ENCODE measurements at places on chromosomes 2 and 18.
A peak's percentile ranks its signal among the peaks of the same experiment; 100 is the strongest.

DNA sequence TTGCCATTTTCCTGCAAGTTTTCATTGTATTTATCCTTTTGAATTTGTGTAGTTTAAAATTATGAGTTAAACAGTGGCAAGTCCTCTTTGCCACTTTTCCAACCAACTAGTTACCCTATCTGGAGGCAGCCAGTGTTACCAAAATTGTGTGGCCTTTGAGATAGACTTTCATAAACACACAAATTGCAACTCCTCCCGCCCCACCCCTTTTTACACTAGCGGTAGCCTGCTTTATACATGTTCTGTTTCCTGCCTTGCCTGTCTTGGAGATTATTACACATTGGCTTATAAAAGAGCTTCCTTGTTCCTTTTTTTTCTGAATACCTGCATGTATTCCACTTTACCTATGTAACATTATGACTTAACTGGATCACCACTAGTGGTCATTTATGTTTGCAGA lies 56.5 kb downstream of the RPIA start:
- DNase-seq, result no peak

DNA sequence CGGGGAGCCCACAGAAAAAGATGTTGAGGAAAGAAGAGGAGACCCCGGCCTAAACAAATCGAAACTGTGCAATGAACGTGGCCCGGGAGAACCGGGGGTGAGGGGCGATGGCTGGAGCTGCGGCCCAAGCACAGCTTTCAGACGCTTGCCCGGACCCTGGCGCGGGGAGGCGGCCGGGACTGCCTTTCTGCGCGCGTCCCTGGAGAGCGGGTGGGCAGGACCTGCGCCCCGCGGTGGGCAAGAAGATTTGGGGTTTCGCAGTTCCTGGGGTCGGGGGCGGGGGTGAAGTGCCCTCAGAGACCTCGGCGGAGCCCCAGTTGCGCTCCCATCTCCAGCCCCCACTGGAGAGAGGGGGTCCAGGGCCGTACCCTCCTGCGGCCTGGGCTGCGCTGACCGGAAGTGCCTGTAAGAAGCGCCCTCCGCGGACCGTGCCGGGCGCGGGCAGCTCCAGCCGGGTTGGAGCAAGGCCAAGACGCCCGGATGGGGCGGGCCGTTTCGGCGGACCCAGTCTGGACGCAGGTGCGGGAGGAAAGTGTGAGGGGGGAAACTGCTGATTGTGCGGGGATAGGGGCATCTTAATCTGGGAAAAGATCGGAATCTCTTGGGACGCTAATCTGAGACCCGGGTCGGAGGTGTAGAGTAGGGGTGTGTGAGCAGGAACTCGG lies 11.6 kb downstream of the EN1 start:
- DNase-seq, result no peak

DNA sequence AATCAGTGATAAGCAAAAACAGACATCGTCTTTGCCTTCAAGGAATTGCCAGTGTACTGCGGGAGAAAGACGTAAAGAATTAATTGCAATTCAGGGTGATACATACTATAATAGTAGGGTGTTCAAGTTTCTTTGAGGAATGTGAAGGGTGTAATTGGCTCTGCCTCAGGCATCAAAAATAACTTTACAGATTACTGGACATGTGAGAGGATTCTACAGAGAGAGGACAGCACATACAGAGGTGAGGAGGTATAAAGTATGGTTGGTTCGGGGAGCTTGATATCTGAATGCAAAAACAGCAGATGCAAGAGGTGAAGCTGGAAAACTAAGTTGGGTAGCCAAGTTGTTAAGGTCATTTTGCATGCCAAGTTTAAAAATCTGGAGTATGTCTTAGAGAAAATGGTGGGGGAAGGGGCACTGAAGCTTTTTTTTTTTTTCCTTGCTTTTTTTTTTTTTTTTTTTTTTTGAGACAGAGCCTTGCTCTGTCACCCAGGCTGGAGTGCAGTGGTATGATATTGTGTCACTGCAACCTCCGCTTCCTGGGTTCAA lies 227.5 kb upstream of the FOSL2 start:
- no peak for DNase-seq

GRCh38 chr18:24628326-24628725 lies 167.9 kb downstream of the HRH4 start:
- DNase-seq, result no peak

DNA sequence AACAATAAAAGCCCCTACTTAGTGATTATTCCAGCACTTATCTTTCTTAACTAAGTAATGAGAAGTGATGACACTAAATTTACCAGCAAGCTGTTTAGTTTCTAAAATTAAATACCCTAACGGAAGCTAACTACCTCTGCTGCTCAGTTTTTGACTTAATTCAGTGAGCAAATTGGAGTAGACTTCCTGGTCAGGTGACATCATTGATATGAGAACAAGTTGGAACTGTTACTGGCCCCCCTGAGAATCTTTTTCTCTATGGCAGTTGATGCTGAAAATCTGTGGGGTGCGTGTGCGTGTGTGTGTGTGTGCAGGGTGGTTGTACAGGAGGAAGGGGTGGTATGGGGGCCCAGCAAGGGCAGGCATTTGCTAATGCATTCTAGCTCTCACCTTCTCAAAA lies 35.5 kb upstream of the BMP10 start:
- DNase-seq, result peak; percentile 13

DNA sequence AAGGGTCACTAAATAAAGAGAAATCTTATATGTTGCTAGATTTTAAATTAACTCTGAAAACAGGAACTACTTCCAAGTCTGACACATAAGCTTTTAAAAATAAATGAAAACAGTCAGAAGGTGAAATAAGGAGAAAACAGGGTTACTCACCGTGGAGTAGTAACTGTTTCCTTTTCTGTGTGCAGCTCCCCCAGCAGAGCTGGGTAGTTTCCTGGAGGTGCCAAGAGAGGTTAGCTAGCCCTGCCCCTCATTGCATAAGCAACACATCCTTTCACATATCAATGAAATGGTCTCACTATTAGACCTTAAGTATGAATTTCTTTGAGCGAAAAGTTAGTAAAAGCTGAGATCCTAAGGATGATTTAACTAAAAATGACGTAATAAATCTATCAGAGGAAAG lies 54.0 kb upstream of the GPR75 start:
- no peak for DNase-seq

GRCh38 chr2:113799375-113799774 lies 42.9 kb upstream of the SLC35F5 start:
- no peak for DNase-seq

DNA sequence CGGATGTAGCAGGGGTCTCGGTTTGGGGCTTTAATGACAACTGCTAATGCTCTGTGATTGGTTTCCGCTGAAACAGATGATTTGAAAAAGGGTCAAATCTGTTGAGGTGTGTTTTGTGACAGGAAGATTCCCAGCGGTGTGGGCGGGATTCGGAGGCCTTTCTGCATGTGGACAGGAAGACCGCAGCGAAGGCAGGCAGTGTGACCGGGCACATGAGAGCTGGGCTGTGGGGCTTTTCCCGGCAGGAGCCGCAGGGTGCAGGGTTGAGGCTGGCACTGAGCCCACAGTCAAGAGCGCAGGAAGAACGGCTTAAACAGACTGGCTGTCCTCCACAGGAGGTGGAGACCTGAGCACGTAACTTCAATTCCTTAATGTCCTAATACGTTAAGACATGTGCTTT lies 180.0 kb upstream of the TPO start:
- no peak for DNase-seq

DNA sequence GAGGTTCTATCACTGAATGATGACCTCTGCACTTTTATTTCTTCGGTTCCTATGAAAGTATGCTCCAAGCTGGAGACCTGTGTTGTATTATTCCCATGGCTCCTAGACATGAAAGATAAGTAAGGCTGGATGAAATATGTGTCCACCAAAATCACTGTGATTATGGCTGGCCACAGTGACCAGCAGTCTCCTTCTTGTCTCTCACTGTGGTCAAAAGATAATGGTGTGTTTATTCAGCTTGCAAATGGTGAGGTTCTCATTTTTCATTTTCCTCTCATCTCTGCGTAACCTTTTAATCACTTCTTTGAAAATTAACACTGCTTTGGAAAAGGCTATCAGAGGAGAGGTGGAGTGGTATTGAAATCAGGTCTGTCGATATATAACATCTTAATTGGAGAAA lies 107.8 kb upstream of the DAPL1 start:
- no peak for DNase-seq

DNA sequence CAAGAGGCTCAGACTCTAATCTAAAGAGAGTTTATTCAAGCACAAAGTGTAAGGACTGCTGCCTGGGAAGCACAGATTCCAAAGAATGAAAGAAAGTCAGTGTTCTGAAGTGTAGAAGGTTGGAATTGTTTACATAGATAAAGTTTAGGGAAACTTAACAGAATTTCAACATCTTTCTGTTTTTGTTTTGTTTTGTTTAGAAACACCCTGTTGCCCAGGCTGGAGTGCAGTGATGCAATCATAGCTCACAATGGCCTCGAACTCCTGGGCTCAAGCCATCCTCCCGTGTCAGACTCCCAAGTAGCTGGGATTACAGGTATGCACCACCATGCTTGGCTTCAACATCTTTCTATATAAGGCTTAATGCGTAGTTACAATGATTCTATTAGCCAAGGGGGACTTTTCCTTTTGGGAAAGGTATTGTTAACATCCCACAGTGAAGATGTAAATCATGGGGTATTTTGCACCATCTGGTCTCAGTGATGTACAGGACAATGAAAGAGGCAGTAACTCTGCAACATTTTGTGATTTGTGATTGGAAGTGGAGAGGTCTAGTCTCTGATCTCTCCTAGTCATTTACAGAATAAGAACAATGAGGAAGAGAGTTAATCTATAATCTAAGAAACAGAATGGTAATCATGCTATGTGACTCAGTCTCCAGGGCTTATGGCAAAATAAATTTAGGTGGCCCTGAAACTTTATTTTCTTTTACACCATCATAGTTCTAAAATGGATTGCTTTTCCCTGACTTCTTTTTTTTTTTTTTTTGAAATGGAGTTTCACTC lies 45.6 kb upstream of the MSH6 start:
- DNase-seq, result no peak

GRCh38 chr18:49076654-49077166 lies 125.9 kb upstream of the SMAD7 start:
- no peak for DNase-seq

GRCh38 chr2:168993538-168993937 lies 37.6 kb downstream of the ABCB11 start:
- no peak for DNase-seq

GRCh38 chr18:60019463-60019840 lies 119.7 kb downstream of the PMAIP1 start:
- no peak for DNase-seq

GRCh38 chr18:79470547-79470946 lies 74.8 kb downstream of the NFATC1 start:
- DNase-seq, result no peak

GRCh38 chr18:48548011-48548771 lies 9.4 kb downstream of the CTIF start:
- DNase-seq, result no peak

- DNase-seq, result no peak
Observed at GRCh38 chr18:77032181-77032701, 100.3 kb downstream of the MBP start.

DNA sequence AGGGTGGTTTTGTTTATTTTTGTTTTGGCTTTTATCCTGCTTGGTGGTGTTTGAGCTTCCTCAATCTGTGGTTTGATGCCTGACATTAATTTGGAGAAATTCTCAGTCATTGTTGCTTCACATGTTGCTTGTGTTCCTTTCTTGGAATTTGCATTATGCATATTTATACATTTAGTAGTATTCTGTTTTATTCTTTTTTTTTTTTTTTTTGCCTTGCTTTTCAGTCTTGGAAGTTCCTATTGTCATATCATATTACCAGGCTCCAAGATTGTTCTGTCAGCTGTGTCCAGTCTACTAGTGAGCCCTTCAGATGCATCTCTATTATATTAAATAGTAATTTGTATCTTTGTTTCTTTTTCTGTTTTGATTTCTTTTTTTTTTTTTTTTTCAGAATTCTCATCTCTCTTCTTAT lies 77.0 kb downstream of the EPC2 start:
- DNase-seq, result no peak

DNA sequence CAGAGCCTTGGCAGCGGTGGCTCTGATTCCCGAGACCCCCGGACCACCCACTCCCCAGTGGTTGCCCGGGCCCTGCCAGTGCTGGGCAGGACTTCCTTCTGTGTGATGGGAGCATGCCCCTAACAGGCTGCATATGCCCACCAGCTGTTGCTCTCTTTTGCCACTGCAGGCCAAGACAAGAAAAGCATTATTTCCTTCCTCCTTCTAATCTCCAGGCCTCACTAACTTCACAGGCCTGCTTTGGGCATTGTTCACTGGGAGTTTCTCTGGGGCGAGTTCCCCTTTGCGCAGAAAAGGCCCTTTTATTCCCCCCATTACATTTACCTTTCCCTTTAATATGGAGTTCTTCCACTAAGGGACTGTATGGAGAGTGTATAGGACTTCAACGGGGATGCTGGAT lies 249.1 kb upstream of the SIX2 start:
- peak; percentile 52 for DNase-seq

DNA sequence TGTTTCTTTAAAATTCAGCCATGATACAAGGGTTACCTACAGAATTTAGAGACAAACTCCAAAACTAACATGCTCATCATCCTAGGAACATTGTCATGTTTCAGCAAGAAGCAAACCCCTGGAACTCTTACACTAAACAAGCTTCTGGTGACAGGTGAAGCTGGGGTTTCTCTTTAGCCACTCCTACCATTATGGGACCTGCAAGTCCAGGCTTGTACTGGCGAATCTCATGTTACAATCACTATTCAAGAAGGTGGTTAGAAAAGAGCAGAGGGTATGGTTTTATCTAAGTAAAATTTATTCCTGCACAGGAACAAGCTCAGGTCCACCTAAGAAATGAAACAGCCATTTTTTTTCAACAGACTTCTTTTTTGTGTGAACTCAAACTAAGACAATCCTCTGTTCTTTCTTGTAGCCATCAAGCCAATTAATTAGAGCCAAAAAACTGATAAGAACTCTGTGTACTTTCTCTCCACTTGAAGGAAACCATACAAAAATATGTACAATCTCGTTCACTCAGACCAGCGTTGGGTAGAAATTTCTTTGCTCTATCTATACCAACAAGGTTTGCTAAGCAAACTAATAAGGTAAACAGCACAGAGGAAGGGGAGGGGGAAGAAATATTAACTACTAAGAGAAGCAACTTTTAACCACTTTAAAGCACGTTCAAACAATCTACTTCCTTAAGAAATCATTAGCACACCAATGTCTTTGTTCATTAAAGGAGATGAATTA lies 63.3 kb upstream of the NEDD4L start:
- DNase-seq, result peak; percentile 93

GRCh38 chr2:160194946-160195345 lies 5.1 kb downstream of the ITGB6 start:
- DNase-seq, result peak; percentile 21

DNA sequence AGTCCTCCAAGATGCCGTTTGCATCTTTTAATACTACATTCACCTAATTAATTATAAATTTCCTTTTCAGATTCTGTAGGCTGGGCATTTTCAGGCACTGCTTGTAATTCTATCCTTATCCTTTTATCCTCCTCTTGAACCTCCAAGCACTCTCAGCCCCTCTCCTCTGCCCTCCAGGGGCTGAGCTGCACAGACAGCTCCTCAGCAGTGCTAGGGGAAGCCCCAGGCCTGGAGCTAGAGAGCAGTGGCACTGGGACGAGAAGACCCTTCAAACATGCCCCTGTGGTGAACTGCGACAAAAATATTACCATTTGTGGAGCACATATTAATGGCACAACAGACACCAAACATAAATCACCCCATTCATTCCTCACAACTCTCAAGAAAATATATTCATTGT lies 32.9 kb downstream of the CFAP210 start:
- DNase-seq, result no peak

- DNase-seq, result peak; percentile 43
Observed at GRCh38 chr18:11842562-11842961, 8.7 kb upstream of the CHMP1B start.

GRCh38 chr2:71934595-71935261 lies 212.9 kb downstream of the CYP26B1 start:
- DNase-seq, result no peak

GRCh38 chr2:137857881-137858280 lies 106.4 kb upstream of the HNMT start:
- DNase-seq, result peak; percentile 13
